ENCODE measurements at places on chromosomes 7 and 10.

GRCh38 chr10:92567952-92568600 is 5.8 kb downstream of the IDE start:
- DNase-seq, result no peak

DNA sequence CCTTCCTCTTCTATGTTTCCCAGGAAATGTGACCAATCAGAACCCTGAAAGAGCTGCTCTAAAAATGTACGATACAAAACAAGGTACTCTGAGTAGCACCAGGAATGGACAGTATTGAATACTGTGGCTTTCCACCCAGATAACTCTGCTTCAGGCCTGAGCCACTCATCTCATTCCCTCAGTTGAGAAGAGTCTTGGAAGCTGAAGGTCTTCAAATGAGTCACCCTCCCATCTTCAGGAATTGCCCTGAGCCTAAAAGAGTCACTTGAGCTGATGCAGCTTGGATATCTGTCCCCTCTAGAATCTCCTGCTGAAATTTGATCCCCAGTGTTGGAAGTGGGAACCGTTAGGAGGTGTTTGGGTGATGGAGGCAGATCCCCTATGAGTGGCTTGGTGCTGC is 210.4 kb downstream of the DGKI start:
- DNase-seq, result no peak

DNA sequence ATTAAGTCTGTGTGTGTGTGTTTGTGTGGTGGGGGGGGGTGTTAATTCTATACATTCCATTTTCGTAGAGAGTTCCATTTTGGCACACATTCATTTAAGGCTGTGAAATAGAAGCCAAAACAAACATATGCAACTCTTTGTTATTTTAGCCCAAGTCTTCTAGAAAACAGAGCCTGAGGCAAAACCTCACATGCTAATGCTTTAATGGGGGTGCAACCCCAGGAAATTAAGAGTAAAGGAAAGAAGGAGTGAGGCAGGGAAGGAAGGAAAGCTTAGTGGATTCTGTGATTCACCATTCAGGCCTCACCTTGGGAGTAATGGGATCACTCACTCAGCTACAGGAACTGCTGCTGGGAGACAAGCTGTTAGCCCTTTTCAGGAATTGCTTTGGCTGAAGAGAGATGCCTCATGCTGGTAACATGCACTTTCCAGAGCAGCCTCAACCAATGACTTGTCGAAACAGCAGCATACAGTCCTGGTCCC is 73.0 kb upstream of the CTTNBP2 start:
- no peak for DNase-seq

GRCh38 chr10:132148261-132149251 is 38.2 kb upstream of the DPYSL4 start:
- no peak for DNase-seq

DNA sequence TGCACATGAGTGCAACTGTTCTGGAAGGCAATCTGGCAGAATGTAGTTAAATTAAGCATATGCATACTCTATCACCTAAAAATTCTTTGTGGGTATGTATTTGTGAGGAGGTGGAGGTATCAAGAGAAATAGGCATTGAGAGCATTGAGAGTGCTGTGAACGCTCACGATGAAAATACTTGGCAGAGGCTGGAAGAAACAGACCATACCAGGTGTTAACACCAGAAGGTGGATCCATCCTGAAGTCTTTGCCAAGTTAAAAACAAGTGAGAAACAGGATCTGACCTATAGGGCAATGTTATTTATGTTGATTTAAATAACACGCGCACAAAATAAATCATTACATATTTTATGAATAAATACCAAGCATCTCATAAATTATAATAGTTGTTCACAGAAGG is 311.6 kb downstream of the PCLO start:
- DNase-seq, result no peak

DNA sequence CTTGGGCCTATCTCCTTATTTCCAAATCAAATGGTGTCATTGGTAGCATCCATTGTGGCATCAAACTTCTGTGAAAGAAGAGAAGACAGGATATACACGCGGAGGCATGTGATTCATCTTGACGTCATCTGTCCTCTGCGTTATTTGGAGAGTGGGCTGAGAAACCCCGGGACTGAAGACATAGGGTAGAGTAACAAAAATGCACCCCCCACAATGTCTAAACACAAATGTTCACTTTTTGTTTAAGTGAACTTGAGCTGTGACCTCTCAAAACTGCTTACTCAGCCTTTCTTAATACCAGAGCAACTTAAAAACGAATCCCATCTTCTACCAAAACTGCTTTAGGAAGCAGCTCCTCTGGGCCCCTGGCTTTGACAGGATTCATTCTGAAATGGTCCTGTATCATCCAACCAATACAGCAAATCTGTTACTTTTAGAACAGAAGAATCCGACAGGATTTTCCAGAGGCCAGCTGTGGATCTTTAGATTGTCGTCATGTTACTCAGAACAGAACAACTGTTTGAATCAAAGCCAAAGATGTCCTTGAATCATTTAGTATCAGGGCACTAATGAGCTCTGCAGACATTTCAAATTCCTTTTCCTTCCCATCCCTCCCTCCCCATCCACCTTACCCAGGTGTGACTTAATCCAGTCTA is 438.1 kb downstream of the SUGCT start:
- DNase-seq, result no peak

- no peak for DNase-seq
These were observed 123.4 kb downstream of the REEP3 start for GRCh38 chr10:63644418-63645142.

GRCh38 chr7:18558503-18558902 is 63.0 kb downstream of the HDAC9 start:
- no peak for DNase-seq

GRCh38 chr7:107661081-107661864 is 645 bp downstream of the SLC26A4 start:
- DNase-seq, result no peak

DNA sequence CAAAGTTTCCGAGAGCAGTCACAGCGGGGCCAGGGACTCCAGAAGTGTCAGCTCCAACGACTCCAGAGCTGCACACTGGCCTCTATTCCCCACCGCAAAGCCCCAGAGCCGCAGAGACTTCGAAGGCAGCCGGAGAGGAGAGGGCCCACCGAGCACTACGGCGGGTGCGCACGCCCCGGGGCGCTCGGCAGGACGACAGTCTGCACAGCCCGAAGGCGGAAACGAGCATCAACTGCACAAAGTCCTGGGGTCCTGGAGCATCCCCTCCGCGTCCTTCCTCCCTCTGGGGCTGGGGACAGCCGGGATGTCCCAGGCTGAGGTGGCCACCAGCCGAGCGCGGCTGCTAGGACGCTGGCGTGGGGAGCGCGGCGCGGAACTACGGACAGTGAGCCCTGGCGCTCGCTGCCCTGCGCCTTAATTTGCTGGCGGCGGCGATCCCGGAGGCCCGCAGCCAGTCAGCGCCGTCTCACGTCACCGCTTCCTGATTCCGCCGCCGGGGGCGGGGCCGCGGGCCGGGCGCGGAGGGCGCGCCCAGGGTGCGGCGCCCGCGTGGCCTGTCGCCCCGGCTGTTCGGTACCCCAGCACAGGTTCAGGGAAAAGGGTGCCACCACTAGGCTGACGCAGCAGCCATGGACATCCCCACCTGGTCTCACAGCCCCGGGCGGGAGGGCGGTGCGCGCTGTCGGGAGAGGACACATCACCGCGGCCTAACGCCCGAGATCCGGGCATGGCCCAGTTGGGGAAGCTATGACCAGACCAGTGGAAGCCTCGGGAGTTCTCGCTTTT is at the start of gene TBX20:
TBX20 (minus strand) TSS at position 391 of the 786 bp plus-strand sequence. CDS start 480 bp downstream, outside the sequence.
- no peak for DNase-seq

DNA sequence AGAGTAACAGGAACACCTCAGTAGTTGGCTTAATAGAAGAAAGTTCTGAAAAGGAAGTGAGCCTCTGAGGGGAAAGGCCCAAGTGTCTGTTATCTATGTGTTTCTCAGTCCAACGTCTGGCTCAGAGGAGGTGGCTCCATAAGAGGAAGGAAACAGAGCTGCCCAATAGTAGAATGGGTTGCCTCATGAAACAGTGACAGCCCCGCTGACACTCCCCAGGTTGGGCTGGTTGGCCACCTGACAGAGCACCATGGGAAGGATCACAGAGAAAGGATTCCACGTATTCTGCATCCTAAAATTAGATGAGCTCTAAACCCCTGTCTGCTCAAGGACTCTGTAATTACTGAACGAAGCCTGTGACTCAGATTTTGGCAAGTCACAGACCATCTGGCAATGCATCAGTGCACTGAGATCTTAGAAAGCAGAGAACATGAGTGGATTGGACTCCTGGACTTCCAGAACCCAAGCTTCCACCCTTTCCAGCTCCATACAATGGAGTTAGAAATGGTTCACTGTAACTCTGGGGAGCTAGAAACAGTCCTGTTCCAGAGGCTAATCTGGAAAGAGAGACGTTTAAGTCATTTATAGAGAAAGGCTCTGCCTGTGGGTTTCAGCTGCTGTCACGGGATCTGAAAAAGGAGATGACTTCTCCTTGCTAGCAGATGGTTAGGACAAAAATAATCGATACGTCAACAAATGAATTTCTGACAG is 2.9 kb downstream of the PKD2L1 start:
- no peak for DNase-seq

- DNase-seq, result no peak
These were observed 218.2 kb upstream of the MDFIC start for GRCh38 chr7:114703677-114704076.

GRCh38 chr10:110032801-110033700 is 25.3 kb downstream of the ADD3 start:
- DNase-seq, result no peak

DNA sequence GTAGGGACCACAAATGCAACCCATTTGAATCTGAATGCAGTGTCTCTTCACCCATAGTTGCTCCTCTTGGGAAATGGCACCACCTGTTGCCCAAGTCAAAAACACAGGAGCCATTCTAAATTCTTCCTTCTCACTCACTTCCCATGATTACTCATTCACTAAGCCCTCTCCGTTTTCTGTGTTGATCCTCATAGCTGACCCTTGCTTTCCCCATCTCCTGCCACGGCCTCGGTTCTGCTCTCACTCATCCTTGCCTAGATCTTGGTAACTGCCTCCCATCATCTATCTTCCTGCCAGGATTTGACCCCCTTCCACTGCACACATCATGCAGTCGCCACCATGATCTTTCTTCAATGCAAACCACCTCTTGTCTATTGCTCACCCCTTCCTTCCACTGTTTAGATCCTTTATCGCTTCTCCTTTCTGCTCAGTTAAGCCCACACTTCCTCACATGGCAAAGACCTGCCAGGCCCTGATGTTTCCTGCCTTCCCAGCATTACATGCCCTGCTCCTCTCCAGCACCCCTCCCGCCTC is 19.0 kb upstream of the CPN1 start:
- DNase-seq, result no peak

GRCh38 chr10:71801361-71801760 is 28.0 kb upstream of the VSIR start:
- no peak for DNase-seq

DNA sequence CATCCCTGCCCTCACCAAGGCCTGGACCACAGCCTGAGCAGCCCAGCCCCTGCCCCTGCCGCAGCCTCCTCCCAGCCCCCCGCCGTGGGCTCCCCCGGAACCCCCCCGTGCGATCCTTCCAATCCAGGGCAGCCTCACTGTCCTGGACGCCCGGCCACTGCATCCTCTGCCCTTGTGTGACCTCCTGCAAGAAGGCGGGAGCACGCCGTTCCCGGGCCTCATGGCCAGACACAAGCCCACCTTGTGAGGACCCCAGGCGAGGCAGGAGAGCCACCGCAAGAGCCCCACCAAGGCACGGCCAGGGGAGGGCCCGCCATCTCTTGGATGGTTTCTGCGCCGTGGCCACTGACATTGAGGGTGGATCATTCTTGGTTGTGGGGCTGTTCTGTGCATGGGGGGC is 7.8 kb upstream of the LFNG start:
- DNase-seq, result no peak

DNA sequence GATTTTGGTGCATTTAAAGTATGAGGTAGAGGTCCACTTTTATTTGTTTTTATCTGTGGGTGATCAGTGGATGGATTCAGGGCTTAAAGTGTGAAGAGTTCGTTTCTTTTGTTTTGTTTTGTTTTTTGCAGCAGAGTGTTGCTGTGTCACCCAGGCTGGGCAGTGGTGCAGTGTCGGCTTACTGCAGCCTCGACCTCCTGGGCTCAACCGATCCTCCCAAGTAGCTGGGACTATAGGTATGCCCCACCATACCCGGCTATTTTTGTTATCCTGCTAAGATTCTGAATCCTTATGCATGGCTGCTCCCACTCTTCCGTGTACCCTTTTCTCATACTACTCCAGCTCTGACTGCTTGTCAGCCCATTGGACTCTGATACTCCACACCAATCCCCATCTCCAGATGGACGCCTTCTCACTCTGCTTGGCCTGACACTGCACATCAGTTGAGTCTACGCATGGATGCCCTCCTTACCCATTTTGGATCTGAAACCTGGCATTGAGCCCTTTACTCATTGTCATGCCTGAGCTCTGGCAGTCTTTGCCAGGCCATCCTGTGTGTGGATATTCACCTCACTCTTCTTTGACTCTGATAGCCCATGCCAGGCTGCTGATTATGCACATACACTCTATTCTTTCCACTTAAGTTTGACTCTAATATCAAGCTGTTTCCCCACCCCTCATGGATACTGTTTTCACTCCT is 119.5 kb downstream of the CCSER2 start:
- DNase-seq, result no peak

DNA sequence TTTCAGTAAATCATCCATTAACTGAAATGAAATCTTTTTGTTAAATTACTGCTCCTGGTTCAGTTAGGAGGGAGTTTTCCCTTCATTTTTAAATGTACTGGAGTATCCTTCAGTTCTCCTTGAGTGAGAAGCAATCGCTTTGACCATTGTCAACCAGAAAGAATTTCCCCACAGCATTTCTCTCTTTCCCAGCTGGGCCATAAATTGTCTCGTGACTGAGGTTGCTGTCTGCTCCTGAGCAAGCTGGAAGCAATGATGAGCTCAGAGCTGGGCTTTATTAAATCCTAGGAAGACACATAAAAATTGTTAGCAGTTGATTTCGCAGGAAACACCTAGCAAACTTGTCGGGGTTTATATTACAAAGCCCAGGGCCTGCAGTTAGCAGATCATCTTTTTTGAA is 102.0 kb upstream of the INSYN2A start:
- no peak for DNase-seq

- no peak for DNase-seq
These were observed 1.0 kb upstream of the VENTX start for GRCh38 chr10:133236401-133237240.

DNA sequence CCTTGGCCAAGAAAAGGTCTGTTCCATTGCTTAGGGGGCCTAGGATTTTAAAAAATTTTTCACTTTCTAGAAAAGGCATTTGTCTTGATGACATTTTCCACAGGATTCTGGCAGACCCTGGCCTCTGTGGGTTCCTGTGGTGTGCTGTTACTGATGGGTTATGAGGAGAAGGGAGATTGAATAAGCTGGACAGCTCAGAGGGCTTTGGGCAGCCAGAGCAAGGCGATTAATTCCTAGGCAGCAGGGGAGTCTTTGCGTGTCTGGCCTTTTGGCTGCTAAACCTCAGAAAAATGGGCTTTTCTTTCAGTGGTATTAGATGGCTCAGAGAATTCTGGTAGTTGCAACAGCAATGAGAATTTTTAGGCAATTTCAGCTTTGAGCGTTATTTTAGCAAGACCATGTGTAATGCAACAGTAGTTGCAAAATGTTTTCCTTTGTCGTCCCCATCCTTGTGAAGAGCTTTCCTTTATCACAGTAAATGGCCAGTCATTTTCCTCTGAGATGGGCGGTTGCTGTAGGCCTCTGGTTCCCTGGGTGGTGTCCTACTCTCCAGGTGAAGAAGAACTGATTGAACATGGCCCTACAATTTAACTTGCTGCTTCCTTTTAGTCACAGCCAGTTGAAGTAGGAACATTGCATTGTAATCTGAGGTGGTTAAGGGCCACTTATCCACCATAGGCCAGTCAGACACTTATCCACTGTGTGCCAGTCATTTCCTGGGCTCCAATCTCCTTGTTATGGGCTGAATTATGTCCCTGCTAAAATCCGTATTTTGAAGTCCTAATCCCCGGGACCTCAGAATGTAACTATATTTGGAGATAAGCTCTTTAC is 43.2 kb downstream of the SH2D4B start:
- DNase-seq, result peak; percentile 11

Measured in type B pancreatic cell (in vitro differentiated cells).